ENCODE measurements at places on chromosomes 5 and 9. TPM values are rescaled to one million over a fixed set of nuclear protein-coding genes. Genes with fewer than 3 reads are reported as not detected.

DNA sequence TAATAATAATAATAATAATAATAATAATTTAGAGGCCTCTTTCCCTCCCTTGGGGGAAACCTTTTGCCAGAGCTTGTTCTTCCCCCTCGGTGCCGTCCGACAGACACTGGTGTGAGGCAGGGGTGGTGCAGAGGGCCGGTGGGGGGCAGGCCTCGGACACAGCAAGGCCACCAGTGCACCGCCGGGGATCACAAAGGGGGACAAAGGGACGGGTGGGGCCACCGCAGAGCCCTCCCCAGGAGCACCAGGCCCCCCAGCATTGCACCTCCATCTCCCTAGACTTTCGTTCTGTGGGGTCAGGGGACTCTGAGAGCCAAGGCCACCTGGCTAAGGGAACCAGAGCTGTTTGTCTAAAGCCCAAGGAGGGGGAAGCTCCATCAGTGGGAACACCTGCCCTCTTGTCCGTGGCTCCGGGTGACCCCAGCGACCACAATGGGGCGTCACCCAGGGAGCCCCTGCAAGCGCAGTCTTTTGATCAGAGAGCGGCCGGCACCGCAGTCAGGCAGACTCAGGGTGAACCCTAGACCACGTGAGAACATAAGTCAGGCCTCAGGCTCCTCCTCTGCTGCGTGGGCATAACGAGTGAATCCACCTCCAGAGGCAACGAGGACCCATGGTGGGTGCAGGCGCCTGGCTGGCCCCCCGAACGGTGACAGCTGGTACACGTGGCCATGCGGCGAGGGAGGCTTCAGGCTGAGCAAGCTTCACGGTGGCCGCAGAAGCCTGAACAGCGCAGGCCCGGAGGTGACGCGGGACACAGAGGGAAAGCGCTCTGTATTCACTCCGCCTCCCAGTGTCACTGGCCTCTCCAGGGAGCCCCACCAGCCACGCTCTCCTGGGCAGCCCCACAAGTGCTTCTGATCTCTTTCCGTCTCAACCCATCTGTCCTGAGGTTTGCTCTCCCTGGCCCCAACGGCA, 12.0 kb upstream of the QSOX2 start:
- DNase-seq = no peak

- no peak for DNase-seq
These were observed 34.7 kb upstream of the GFPT2 start for GRCh38 chr5:180387798-180388197.

DNA sequence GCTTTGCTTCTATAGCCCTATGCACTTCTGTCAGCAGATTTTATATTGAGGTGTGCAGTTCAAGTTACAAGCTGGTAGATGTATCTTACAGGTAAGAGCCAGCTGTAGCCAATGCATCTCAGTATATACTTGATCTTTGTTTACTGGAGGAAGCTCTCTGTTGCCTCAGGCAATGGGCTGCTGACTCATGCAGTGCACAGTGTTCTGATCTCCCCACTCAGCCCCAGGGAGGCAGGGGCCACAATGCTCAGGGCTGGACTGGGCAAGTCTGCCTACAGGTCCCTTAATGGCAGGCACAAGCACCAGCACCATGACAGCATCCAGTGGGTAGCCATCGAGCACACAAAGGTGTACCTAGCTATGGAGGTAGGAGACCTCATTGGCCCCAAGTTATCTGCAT, 178.8 kb upstream of the CDH10 start:
- DNase-seq = no peak

DNA sequence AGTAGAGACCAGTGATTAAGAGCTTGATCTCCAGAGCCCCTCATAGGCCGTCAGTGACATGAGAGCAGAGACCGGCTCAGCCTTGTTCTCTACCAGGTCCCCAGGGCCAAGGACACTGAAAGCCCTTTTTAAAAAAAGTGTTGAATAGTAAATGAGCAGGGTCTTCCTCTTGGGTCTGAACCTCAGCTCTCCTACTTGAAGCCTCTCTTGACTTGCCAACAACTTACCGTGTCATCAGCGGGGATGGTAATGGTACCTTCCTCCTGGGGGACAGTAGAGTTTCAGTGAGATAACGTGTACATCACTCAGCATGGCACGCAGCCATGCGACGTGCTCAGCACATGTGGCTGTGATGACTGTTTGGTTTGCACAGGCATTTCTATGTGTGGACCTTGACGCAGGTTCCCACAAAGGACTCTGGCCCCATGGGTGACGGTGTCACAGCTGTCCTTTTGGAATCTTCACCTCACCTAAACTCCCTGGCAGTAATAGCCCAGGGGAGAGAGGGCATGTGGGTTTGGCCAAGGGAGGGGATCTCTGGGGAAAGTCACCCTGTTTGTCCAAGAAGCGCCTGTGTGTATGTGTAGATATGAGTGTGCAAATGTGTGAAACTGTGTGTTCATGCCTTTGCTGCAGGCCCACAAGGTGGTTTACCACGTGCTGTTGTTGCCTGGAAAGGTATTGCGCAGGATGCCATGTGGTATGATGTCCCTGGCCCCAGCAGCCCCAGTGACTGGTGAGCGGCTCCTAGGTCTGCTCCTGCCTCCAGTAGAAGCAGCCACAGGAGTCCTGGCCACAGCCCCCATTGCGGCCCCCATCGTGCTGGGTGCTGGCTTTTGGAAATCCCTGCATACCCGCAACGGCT, 18.7 kb downstream of the ERGIC1 start:
- DNase-seq = no peak

DNA sequence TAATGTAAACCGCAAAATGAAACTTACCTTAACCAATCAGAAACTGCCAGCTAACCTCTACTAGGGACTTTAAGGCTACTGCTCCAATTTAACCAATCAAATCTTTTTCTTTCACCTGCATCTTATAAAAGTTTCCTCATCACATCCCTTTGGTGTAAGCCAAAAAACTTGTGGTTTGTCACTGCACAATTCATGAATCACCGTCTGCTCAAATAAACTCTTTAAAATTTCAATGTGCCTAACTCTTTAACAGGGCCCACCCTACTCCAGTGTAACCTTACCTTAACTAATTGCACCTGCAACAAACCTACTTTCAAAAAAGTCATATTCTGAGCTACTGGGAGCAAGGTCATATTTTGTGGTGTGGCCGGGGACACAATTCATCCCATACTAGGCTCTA, 172.2 kb upstream of the GRAMD2B start:
- no peak for DNase-seq

- no peak for DNase-seq
These were observed 839.3 kb upstream of the ARRDC3 start for GRCh38 chr5:92222449-92222848.

DNA sequence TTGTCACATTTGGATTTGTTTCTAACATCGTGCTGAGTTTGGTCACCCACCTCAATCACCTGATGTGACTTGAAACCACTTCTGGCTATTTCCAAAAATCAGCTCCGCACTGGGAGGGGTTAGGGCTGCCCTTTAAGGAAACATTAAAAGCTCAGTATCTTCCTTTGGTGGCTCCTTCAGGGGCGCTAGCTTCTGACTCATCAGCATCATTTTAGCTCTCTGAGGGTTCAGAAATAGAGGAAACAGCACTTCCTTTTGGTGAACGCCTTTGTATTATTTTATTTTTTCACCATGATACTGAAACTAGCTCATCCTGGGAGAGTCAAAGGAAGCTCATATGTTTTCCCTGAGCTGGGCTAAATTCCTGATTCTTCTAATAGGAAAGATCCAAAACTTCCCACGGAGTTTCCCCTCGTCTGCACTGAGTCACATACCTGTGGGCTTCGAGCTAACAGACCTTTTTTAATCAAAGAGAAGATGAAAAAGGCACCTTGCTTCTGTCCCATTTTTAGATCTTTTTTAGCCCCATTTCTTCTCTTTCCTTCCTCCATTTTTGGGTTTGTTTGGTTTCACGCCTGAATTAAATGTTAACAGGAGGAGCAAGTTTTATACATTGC, 48.2 kb downstream of the ROPN1L start:
- no peak for DNase-seq

Gene KCNT1
- not detected for polyA plus RNA-seq

Gene SLC4A9
- polyA plus RNA-seq = not detected

Gene PARP8
- polyA plus RNA-seq = 67.0 TPM

Gene TOR4A
- 0.12 TPM for polyA plus RNA-seq

Gene MRPS2
- 28.3 TPM for polyA plus RNA-seq

Gene ADCY2
- polyA plus RNA-seq = not detected
